ENCODE measurements at places on chromosomes 1 and 21.

DNA sequence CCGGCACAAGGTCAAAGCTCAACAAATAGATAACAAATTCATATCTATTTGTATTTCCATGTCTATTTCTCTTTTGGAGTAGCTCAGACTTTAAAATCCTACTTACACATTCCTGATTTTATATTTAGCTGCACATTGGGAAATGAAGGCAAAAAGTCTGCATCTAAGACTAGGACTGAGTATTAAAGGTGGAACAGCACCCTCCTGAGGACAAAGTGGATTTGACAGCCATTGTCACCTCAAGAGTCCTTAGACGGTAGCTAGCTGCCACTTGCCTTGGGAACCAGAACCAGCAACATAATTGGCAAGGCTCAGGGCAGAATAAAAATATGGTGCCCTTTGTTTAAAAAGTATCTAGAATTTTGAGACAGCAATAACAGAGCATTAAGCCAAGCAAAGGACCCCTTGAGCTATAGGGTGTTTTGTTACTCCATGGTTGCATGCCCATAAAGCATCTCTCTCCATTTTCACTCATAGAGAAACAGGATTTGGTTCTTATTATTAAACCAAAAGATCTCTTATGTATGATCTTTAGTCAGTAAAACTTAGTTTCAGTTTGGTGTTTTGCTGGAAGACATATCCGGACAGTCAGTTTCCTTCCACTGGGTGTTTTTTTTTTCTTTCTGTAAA, 30.0 kb upstream of the SGIP1 start:
- DNase-seq = peak; percentile 33

- no peak for DNase-seq
Observed at GRCh38 chr1:26277261-26277661, 2.6 kb upstream of the SH3BGRL3 start.

GRCh38 chr1:79259390-79260336, 253.1 kb upstream of the ADGRL4 start:
- peak; percentile 48 for DNase-seq

DNA sequence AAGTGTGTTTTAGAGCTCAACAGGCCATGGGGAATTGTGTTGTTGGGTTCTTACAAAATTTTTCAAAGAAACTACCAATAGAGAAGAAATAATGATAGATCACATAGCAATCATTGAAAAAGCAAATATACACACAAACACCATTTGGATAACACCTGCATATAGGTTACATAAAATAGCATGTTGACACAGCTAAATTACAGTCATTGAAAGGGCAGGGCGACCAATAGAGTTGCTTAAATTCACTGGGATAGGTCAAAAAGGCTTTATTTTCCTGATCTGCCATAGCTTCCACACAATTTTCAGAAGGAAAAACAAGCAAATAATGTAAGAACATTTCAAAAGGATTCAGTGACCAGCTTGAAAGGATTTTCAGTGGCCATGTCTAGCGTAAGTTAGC, 57.9 kb upstream of the FGGY start:
- no peak for DNase-seq

DNA sequence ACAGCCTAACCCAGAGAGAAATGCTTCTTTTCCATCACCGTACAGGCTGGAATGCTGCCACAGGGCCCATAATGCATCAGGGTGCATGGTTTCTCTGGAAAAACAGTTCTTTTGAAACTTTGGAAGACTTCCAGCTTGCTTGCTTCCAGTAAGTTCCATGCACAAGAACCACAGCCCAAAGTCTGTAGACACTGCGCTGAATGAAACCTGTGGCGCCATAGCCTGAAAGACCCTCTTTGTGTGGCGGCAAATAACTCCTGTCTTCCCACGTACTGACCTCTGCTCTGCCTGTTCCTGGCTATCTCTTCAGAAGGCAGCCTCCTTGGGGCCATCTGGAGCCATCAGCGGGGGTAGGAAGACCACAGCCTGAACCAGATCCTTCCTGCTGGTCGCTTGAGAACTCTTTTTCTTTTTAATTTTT, 15.1 kb downstream of the MIIP start:
- no peak for DNase-seq

GRCh38 chr1:17427696-17428660, 11.5 kb downstream of the RCC2 start:
- no peak for DNase-seq

All from HT1080 (cell line).